NCI-H2081 (cell line): ENCODE measurements at places on chromosomes 7 and 10.

- DNase-seq = peak; percentile 47
Observed at GRCh38 chr7:95549818-95550529, 46.3 kb downstream of the PDK4 start.

DNA sequence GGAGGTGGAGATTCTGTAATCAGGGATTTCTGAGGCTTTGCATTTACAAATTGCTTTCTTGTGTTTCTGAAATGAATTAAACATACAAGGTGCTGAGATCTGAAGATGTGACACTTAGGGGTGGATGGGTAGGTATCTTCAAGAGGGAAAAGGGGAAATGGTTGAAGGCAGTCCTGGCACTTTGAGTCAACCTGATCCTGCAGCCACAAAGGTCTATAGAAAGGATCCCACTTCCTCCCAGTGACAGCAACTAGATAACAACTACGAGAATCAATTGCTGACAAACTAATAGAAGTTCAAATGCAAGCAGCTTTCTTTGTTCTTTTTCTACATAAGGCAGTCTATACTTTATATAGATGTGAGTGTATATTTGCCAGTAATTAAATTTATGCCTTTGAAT is 553.3 kb downstream of the MDFIC start:
- DNase-seq = no peak

GRCh38 chr7:105885387-105886111 is 9.2 kb upstream of the ATXN7L1 start:
- peak; percentile 65 for DNase-seq

DNA sequence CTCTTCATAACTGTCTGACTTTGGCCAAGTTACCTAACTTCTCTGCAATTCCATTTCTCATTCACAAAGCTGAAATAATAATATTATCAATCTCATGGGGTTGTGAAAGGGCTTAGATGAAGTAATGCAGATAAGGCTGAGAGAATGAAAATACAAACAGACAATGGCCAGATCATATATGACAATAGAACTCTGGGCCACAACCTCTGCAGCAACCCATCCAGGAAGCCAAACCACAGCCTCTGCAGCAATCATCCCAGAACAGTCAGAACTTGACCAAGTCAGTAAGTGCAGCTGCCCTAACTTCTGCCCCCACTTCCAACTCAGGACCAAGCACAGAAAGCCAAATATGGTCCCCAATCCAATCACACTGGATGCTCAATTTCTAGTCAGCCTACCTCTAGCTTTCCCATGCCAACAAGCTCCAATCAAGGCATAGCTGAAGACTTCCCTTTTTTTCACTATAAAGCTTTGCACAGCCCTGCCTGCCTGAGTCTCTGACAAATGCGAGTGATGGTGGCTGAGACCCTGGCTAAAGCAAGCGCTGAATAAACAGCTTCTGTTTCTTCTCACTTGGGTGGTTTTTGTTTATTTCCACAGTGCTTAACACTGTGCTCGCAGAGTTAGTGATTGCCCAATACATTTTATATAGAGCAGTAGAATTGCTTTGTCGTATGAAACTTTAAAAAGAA is 34.8 kb upstream of the TNPO3 start:
- no peak for DNase-seq

DNA sequence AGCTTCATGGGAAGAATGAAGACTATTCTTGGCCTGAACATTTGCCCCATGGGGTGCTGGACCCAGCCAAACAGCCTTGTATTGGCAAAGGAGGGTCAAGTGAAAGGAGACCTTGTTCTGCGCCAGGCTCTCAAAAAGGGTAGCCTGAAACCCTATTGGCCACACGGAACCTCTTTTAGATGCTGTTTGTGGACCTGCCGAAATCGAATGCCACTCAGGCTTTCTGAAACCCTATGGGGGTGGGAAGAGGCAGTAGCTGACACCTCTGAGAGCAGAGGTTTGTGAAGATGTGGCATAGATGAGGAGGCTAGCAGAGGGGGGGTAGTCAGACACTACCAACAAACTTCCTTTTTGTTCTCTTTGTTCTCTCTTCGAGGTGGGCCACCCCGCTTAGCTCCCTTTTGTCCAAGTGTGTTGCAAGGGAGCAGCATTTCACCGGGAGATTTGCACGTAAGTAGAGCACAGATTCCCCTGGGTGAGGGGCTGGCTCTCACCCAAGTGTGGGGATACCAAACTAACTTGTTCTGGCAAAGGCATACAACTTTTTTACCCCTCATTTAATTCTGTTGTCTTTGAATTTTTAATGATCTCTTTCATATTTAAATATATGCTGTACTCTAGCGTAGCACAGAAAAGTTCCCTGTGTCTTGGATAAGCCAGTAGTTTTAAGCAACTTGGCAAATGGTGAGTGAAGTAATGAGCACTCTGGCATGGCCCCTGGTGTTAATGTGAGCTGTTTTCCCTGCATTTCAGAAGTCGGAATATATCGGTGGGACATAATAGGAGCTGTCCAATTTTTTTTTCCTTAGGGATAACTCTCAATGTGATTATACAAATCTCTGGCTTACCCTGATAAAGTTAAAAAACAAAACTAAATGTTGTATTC is 107.7 kb downstream of the SEPTIN7 start:
- no peak for DNase-seq

GRCh38 chr7:70193514-70193913 is 595.2 kb downstream of the AUTS2 start:
- peak; percentile 52 for DNase-seq

DNA sequence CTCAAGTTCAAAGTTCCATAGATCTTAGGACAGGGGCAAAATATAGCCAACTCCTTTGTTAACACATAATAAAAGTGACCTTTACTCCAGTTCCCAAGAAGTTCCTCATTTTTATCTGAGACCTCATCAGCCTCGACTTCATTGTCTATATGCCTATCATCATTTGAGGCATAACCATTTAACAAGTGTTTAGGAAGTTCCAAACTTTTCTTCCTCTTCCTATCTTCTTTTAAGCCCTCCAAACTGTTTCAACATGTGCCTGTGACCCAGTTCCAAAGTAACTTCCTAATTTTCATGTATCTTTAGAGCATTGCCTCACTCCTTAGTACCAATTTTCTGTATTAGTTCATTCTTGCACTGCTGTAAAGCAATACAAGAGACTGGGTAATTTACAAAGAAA is 569.1 kb downstream of the ANKRD7 start:
- no peak for DNase-seq

DNA sequence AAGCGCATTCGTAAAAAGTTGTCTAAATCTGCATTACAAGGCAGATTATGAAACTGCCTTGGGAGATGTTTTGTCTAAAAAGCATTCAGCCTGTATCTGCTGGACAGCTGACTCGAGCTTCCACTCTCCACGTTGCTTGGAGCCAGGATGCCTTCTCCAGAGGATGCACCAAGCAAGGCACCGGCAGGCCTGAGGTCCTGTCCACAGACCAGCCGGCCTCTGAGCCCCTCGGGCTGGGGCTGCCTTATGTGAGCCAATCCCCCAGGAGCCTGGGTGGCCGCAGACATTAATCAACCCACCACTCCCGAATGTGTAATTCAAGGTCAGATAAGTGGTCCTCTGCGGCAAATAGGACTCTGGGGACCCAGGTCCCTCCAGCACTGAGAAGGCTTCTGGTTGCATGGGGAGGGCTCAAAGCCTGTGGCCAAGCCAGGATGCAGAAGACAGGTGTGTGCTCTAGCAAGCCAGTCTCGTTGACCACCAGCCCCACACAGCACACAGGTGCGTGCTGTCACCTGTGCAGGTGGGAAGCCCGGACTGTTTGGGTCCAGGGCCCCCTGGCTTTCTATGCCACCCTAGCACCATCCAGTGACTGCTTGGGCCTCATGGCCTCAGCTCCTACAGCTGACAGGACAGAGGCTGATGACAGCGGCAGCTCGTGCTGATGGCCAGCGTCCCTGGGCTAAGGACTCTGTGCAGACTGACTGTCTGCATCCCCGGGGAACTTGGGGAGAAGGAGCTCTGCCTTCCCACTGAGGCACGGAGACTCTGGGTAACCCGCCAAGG is 4.8 kb upstream of the RET start:
- no peak for DNase-seq

- DNase-seq = no peak
Observed at GRCh38 chr7:2141021-2141410, 91.7 kb downstream of the MAD1L1 start.

- DNase-seq = no peak
Observed at GRCh38 chr10:129415215-129416140, 51.6 kb upstream of the MGMT start.

DNA sequence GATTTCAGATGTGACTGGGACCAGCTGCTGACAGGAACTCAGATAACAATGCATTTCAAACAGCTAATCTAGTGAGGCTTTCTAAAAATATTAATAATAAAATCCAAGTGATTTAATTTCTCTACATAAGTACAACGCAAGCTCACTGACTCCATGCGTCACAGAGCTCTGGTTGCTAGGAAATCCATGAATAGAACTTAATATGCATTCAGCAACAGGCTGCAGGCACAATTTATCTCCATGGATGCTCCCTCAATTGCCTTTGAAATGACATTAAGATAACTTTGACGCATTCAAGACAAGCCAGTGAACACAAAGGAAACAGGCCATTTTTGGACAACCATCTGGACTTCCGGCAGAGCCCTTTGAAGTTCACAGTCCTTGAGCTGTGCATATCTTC is 118.7 kb upstream of the COL1A2 start:
- no peak for DNase-seq

GRCh38 chr10:46069771-46070463 is 23.8 kb upstream of the MSMB start:
- no peak for DNase-seq

DNA sequence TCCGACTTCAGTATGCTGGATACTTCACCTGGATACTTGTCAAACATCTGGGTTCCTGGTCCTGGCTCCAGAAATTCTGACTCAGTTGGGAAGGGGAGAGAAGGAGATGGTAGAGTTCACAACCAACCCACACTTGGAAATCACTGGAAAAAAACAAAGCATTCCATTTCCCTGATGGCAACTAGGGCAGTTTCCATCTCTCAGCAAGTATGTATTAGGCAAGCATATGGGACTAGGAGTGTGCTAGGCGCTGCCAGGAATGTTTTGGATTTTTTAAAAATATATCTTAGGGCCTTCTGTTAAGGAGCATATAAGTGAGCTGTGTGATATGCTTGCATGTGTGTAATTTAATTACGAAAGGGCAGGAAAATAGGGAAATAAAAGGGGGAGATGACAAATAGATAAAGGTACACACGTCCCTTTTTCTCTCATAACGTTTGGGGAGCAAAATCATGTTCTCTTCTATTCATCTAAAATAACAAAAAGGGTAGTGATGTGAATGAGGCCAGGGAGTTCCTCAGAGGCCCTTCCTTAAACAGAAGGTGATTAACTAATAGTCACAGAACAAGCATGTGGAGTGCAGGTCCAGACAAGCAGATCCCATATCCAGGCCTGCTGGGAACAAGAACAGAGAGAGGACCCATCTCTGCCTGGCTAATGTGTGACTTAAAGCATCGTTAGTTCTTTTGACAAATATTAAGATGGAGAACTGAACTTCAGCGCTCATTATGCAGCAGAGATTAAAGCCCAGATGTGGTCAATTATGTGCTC is 64.5 kb upstream of the NFE2L3 start:
- no peak for DNase-seq

DNA sequence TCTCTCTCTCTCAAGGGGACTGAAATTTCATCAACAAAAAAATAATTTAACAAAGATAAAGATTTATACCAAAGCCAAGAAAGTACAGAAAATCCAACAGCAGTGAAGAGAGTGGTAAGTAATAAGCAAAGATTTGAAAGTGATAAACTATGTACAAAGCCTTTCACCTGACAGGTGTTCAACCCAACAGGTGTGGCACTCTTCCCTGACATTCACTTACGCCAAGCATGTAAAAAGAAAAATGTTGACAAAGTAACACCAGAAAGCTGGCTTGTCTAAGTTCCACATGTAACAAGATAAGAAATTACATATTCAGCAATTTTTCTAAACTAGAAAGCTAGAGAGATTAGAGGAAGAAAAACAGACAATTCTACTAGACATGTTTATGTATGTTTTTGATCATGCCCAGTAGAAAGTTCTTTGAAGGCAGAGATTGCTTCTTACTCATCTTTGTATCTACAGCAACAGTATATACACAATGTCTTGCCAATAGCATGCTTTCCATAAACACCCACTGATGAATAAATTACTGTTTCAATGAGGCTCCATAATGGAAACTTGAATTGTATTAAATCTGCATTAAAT is 468.5 kb downstream of the PARD3 start:
- DNase-seq = no peak

DNA sequence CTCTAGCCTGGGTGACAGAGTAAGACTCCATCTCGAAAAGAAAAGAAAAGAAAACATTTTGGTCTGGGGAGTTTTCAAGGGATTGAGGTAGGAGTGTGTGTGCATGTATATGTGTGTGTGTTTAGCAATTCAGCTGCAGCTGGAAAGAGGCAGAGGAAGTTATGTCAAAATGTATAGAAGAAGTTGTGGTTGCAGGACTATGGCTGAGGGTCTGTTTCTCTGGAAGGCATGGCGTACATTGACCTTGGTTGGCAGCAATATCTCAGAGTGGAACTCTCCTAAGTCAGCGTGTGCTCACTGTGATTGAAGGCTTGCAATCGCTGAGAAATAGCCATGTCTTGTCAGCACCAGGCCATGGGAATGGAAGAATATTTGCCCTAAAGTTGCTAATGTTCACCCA is 28.6 kb upstream of the RHBDD2 start:
- no peak for DNase-seq

- no peak for DNase-seq
Observed at GRCh38 chr7:90212149-90212495, 582 bp downstream of the STEAP2 start.

- no peak for DNase-seq
Observed at GRCh38 chr7:7848246-7848645, 120.3 kb upstream of the GLCCI1 start.

GRCh38 chr7:37703361-37703760 is 19.8 kb downstream of the GPR141 start:
- DNase-seq = no peak

DNA sequence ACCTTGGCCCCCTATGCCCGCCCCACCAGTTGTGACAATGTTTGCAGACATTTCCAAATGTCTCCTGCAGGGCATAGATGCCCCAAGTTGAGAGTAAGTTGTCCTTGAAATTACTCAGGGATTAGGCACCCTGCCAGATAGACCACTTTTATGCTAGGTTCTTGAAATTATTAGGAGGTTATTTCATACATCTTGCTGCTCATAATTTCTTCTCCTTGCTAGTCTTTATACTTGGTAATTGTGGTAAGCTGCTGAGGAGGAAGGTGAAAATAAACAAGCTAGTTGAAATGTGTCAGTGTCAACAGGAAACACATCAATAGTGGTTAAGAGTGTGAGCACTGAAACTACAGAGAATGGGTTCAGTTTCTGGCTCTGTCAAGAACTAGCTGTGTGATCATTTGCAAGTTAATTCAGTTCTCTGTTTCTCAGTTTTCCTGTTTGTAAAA is 63.7 kb upstream of the AOAH start:
- no peak for DNase-seq

DNA sequence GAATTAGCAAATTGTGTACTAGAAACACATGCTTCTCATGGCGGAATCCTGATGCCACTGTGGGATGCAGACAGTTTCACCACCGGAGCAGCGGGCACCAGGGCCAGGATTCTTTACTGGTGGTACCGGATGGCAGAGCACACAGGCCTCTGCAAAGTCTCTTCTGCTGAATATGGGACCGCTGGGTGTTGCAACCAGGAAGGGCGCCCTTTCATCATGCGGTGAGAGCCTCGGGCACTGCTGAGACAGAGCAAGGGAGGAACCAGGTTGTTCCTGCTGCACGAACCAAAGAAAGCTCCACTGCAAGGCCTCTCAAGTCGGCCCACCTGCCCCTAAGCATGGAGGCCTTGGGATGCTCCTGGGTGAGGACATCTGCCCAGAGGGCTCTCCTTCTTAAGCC is 57.0 kb upstream of the NMT2 start:
- no peak for DNase-seq
